NCI-H1105 (cell line): ENCODE measurements at places on chromosomes 7 and 10.

GRCh38 chr10:74081192-74081803 is 69.3 kb downstream of the AP3M1 start:
- DNase-seq, result no peak

DNA sequence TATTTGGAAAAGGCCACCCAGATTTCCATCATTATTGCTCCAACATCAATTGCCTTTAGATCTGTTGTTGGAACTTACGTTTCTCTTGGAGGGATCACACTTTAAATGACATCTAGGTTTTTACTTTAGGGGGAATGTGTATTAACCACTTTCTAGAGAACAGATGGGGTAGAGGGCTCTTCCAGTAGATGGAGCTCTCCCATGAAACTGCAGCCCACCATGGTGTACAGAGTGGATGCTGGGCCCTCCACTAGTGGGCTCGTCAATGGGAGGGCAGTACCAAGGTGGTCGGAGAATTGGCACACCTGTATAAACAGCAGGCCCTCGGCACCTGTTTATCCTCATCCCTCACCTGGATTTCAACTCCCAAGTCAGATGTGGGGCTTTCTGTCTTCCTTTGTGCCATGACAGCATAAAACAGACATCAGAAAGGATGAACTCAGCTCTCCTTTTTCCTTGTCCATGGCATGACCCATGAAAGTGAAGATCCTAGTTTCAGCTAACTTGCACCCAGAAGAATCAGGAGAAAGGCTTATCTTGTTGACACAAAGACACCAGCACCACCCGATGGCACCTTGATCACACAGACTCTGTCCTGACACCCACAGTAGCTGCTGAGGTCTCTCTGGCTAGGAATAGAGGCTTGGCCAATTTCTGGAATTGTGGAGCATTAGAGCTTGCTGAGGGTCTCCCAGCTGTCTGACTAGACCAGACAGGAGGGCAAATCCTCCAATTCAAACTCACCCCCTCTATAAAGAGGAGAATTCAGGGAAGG is 150.5 kb downstream of the CYP26A1 start:
- DNase-seq, result no peak

GRCh38 chr10:70890917-70891431 is 2.6 kb upstream of the PCBD1 start:
- DNase-seq, result no peak

DNA sequence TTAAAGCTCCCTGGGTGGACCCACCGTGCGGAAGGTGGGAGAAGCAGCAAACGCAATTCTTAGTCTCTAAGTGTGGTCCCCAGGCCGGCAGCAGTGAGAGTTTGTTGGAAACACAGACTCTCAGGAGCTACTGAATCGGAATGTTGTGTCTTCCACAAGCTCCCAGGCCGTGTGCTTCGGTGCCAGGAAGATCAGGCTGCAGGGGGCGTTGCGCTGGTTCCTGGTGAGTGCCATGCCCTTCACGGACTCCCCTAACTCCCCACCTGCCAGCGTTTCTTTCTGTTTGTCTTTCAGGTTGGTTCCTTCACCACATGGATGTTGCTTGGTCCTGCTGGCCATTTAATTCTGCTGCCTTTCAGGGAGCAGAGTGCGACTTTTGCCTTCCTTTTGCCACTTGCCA is 91.2 kb upstream of the PITRM1 start:
- DNase-seq, result no peak

- no peak for DNase-seq
Observed at GRCh38 chr10:103476046-103476768, 2.8 kb downstream of the CALHM3 start.

DNA sequence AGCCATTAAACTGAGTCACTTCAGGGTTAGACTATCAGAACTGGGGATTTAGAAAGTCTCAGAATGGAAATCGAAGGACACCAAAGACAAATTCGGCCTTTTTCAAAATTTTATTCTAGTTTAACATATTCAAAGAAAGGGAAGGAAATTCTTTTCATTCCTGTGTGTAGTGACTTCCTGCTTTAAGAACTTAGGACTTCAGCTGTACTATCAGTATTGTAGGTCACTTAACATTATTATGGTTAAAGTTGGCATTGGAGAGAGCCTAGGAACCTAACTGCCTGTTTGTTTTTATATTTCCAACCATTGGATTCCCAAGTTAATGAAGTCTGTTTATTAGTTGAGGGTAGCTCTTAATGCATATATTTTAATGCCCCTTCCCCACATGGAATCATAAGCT is 63.7 kb downstream of the PTEN start:
- DNase-seq, result no peak

DNA sequence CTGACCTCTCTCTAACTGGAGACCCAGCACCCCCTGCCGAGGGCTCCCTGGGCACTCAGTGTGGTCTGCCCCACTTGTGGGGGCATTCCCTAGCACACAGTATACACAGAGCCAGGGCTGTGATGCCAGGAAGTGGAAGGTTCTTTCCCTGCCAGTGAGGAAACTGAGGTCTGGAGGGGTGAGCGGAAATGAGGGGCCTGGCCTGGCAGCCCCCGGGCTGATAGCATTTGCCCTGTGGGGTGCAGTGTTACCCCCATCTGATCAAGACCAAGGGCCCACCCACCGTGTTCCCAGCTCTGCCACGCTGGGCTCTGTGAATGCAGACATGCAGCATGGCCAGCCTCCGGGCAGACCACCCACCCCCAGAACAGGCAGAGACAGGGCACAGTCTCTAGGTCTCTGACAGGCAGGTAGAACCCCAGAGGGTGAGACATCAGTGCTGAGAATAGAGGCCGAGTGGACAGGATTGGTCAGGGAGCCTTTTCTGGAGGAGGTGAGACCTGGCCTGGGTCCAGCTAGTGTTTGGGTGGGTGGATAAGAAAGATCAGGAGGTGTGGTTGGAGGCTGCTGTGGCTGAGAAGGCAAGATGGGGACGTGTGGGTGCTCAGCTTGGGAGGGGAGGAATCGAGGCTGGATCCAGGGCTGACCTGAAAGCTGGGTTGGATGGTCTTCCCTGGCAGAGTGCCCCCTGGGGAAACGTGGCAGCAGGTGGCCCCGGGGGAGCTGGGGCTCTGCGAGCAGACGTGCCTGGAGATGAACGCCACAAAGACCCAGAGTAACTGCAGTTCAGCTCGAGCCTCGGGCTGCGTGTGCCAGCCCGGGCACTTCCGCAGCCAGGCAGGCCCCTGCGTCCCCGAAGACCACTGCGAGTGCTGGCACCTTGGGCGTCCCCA is 10.8 kb upstream of the ZNF862 start:
- no peak for DNase-seq

DNA sequence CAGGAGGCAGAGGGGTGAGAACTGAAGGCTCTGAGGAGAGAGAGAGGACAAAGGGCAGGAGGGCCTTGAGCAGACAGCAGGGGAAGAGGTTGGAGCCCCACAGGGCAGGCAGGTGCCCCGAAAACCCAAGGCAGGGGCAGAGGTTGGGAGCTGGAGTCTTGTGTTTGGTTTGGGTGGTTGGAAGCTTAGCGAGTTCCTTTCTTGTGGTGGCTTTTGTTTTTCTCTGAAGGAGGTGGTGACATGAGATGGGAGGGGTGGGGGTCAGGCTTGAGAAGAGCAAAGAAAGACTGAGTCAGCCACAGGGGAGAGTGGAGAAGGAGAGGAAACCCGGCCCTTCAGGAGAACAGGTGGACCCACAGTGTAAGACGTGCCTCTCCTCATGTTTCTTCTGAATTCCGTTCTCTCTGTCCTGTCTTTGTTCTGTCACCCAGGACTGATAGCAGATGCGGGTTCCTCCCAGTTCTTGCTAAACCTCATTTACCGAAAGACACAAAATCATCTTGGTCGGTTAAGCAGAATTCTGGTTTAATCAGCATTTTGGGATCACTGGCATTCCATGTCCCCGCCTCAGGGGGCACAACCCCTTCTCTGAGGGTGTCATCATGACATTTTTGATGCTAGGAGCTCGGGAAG is 95.3 kb downstream of the INSYN2A start:
- no peak for DNase-seq

GRCh38 chr10:116096526-116096925 is 176.5 kb downstream of the GFRA1 start:
- DNase-seq, result no peak

- DNase-seq, result no peak
Observed at GRCh38 chr7:27459731-27460053, 203.0 kb downstream of the HIBADH start.

- no peak for DNase-seq
Observed at GRCh38 chr10:60171436-60172013, 218.2 kb downstream of the ANK3 start.
